ENCODE measurements at places on chromosomes 3 and 15.
A peak's percentile ranks its signal among the peaks of the same experiment; 100 is the strongest.

GRCh38 chr3:163776743-163777142 lies 1301.6 kb downstream of the SI start:
- no peak for DNase-seq

GRCh38 chr15:31471731-31472430 lies 145.2 kb downstream of the KLF13 start:
- DNase-seq, result no peak

GRCh38 chr15:78437107-78437761 lies 782 bp upstream of the IREB2 start:
- peak; percentile 46 for DNase-seq

GRCh38 chr15:28985316-28985645 lies 99.5 kb downstream of the APBA2 start:
- no peak for DNase-seq

GRCh38 chr3:67349551-67350174 lies 304.7 kb downstream of the SUCLG2 start:
- DNase-seq, result no peak

DNA sequence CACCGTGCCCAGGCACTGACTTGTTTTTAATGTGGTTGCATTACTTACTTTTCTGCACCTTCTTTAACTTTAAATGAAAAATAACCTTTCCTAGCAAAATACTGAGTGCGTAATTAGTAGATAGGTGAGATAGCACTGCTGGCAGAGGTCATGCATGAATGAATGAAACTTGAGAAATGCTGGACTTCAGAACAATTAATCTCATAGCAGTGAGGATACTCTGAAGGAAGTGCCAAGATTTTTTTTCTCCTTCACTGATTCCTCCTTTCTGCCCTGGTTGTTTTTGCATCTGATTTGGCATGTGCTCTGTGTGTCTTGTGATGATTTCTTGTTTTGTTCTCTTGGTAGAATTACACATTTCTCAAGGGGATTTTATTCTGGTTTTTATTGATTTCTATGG lies 378.9 kb downstream of the PTPRG start:
- no peak for DNase-seq

DNA sequence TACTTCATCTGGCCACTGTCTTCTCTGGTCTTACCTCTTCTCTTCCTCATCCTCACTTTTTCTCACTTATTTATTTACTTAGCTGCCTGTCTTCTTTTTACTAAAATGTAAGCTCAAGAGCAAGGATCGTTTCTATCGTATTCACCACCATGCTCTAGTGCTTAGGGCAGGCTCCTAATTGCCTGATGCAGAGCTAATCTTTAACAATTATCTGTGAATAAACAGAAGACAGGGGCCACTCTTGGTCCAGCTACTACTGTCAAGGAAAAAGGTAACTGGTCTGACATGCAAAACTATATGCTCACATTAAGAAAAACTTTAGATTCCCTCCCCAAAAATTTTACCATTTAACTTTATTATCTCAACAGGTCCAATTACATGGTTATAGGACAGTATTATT lies 17.5 kb downstream of the PIK3R4 start:
- no peak for DNase-seq
